Adipocyte (in vitro differentiated cells): ENCODE measurements at places on chromosomes 1 and 21.

DNA sequence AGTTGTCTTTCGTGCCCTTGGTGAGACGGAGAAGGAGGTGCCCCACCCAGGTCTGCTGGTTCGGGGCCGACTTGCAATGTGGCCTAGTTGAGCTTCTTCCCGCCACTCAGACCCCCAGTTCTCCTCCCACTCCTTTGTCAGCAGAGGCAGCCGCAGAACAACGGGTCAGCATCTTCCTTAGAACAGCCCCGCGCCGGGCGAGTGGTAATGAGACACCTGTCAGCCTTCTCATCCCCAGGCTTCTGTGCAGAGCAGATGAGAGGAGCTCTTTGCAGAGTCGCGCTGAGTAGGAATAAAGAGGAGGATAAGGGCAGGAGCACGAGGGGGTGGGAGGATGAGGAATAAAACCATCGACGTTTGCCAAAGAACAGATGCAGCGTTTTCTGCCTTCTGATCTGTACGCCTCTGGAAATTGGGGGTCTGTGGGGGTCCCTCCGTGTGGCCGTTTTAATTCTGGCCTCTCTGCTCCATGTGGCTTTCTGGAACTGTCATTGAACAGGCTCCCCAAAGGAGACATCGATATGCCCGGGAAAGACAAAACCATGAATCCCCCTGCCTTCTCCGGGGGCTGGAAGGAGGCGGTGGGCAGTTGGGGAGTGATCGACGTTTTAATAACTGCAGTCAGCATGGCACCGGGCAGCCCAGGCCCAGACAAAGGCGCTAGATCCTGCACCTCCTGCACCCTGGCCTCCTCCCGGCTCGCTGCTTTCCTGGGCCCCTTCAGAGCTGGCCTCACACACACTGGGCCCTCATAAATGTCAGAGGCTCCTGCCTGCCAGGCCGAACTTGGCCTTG, 27.5 kb upstream of the IGSF21 start:
- DNase-seq, result no peak

- DNase-seq, result no peak
These were observed 346.6 kb upstream of the DPYD start for GRCh38 chr1:98267423-98267822.

GRCh38 chr21:35138665-35139381, 89.7 kb upstream of the RUNX1 start:
- DNase-seq, result peak; percentile 46

DNA sequence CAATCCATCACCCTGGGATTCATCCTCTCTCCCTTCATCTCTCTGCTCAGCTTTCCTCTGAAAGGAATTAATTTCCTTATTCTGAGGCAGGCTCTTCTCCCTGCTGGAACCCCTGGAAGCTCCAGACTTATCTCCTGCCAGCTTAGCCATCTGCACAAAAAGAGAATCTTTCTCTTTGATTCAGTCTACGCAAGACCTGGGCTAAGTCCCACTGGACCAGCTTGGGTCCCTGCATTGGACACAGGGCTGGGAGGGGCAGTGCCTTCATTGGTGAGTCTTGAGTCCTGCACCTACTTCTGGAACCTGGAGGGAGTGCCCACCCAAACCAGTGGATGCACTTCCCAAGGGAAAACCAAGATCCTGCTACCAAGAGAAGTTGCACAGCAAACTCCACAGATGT, 271.7 kb upstream of the CSF3R start:
- no peak for DNase-seq

DNA sequence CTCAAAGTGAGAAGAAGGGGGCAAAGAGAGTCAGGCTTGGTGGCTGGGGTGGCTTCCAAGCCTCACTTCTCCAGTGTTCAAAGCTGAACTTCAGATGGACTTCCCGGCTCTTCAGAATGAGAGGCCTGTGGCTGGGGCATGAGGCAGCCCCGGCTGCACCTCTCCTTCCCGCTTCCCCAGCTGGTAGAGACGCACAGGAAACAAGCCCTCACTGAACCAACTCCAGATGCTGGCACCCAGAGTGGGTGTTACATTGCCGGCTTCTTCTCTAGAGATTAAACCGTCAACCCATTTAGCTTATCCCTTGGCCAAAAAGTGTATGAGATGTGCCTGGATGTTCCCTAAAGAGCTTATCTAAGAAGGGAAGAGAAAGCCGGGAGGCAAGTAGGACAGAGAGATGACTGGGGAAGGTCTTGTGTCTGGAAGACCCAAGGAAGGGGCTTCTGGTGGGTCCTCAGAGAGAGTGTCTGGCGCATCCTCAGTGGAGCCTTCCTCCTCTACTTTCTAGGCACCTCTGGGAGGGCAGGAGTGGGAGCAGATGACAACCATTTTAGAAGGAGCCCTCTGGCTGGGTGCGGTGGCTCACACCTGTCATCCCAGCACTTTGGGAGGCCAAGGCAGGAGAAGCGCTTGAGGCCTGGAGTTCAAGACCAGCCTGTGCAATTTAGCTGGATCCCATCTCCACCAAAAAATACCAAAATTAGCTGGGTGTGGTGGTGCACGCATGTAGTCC, 2.0 kb downstream of the ADAMTSL4 start:
- peak; percentile 47 for DNase-seq

DNA sequence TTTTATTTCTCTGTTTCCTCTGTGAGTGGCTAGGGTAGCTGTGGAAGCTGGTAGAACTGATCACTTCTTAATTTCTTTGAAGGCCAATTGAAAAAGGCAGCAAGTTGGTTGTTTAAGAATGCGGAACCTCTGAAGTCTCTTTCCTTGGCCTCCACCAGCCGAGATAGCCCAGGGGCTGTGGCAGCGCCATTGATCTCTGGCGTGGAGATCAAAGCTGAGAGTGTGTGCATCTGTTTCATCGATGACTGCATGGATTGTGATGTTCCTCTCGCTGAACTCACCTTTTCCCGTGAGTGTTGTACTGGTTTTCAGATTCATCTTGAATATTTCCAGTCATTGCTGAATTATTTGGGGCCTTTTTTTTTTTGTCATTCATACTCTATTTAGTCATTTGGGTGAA, 97.7 kb downstream of the VPS13D start:
- DNase-seq, result no peak

DNA sequence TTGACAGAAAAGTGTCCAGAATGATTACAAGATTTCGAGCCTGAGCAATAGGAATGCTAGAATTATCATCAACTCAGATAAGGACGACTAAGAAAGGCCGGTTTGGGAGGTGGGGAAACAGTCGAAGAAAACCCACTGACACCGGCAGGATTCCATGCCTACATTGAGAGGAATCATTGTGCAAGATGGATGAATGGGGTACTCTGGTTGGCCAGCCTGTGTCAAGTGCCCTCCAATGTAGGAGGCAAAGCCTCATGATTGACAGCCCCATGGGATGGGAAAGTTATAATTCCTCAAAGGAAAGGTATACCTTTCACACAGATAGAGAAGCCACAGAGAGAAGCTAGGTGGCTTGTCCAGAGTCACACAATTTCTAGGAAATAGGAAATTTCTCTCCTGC, 153.5 kb upstream of the CTTNBP2NL start:
- no peak for DNase-seq

DNA sequence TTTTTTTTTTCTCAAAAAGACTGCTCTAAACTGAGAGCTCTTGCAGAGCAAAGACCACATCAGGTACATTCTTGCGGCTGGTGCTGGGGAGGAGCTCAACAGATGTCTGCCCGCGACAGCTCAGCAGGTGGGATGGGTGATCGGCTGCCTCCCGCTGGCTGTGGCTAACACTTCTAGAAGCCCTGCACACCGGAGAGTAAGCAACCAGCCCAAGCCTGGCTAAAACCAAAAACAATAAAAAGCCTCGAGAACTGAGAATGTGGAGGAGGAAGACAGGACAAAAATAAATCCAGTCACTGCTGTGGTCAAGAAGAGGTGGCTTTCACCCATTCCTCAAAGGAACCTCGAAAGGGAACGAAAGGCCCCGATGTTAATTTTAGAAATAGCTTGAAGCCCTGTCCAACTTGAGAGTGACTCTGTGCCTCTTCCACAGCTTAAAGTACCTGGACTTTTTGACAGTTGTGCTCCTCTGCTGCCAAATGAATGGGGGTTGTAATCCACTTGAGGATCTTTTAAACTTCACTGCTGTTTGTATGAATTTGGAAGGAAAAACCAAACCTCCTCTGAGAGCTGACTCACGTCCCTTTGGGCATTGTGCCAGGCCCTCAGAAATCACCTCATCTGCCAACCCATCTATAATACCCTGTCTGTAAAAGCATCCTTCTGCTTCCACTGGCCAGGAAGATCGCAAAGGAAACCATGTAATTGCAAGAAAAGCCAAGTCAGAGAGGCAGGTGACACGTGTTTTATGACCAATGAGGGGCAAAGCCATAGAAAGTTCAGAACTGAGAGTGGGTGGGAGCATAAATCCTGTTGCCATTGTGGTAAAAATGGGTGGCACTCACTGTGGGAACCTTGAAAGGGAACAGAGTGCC, 78.6 kb downstream of the KCNN3 start:
- peak; percentile 10 for DNase-seq

DNA sequence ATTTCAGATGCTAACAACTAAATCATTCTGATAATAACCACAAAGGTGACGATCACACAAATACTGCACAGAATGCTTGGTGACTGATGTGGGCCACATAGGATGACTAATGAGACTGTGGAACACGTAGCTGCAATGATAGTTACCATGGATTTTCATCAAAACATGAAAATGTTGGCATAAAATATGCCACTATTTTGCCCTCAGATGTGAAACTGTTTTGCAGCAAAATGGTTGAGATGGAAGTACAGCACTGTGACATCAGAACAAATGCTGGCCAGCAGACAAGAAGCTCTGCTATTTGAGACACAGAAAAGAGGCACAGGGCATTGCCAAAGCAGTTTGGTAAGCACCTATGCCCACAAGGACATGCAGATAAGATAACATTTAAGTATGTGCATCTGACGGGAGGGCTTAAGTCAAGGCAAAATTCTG, 83.8 kb downstream of the NIBAN1 start:
- DNase-seq, result peak; percentile 46
